Cortex of kidney (tissue), 1 donor: ENCODE measurements at places on chromosomes 16 and 17.

DNA sequence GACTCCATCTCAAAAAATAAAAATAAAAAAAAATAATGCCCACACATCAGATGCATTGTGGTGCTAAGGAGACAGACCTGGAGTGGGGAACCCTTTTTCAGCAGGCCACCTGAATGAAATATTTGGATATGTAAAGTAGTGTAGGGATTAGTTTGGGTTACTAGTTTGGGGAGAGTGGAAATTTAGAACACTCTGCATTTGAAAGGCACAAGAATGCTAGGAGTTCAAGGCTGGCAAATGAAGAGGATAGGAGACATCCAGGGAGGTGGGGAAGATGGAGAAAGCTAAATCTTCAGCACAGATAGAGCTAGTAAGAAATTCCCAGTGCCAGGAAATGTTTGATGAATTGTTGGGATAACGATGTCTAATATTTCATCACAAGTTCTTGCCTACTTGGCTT lies 298.3 kb upstream of the ERCC4 start:
- no peak for DNase-seq

DNA sequence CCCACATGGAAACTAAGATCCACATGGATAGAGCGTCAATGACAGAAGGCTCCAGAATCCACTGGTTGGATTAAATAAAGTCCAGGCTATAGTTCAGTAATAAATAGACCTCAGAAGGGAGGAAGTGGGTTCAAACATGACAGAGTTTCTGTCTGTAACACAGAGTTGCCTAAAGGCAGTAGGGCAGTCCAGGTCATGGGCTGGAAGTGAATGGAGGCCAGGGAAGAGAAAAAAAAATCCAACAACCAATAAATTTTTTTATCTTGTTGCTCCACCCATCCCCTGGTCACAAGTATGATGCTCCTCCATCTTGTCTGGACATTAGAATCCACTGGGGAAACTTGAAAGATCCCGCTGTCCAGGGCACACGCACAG lies 92.4 kb downstream of the RGS9 start:
- no peak for DNase-seq

DNA sequence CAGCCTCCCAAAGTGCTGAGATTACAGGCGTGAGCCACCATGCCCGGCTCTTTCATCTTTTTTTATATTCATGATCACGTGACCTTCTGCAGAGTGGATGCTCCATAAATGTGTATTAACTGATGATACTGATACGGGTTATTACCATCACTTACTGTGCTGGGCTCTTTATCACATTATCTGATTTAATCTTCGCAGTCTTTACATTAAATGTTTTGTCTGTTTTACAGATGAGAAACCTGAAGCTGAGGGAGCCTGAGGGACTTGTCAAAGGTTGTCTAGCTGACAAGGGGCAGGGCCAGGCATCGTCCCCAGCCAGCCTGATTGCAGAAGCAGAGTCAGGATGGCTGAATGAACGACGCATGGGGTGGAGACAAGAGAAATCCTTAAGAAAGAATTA lies 104.4 kb downstream of the NTN1 start:
- no peak for DNase-seq

DNA sequence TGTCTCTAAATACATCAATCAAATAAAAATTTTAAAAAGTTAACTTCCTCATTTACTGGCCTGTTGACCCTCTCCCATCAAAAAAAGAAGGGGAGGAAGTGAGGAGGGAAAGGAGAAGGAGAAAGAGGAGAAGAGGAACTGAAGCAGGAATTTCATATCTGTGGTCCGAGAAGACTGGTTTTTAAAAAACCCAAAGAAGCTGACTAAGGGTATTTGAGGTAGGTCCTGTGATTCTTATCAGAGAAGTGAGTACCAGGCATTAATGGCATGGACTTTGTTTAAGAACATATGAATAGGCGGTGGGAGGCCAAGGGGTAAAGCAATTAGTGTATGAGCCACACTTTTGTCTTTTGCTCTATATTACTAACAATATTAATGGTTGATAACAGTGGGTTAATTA lies 2.0 kb downstream of the SLC46A1 start:
- DNase-seq = no peak

DNA sequence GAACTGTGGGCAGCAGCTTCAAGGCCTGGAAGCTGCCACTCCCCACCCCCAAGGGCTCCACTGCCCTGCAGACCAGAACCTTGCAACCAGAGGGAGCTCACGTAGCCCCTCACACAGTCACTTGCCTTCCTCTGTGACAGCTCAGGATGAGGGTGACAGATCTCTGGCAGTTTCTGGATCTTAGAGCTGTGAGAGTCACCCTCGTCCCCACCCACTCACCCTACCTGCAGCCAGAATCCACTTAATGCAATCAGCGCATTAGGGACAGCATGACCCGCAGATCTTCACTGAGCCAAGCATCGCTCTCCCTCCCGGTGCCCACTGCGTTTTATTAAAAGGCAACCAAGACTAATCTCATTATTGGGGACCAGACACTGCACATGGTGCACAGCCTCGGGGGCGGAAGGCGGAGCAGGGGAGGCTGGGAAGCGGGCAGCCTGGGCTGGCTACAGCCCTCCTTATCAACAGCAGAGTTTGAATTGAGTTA lies 3.5 kb downstream of the CYB561 start:
- no peak for DNase-seq

DNA sequence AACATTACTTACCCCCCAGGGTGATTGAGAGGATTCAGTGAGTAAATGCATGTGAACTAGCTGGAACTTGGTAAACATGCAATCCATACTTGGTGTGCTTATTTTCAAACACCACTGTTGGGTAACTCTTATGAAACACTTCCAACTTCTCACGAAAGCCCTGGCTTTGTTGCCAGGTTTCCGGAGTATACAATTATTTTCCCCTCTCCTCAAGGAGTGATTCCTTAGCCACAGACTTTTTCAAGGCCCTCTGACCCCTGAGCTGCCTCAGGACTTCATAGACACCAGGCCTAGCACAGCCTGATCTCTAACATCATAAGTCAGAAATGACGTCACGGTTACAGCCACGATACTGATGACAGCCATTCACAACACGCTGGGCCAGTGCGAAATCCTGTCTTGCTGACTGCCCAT lies 27.6 kb downstream of the HSD17B2 start:
- DNase-seq = no peak

DNA sequence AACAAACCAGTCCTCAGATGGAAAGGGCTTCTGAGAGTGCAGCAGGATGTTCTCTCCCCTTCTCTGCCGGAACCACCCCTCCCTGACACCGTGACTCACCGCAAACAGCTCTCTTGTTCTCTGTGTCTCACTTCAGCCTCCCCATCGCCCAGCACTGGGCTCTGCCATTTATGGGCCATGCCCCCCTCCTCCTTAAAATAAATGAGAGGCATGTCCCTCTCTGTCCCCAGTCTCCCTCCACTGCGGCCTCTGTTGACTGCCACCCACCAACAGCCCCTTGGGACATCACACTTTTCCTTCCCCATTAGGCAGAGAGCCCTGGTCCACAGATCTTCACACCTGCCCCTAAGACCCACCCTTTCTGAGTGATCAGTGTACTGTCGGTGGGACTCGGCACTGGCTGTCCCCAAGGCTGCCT lies 6.3 kb downstream of the CCDC102A start:
- no peak for DNase-seq

- no peak for DNase-seq
These were observed 40.8 kb downstream of the RNF157 start for GRCh38 chr17:76199469-76199868.

GRCh38 chr17:6435968-6436367 lies 1.0 kb upstream of the AIPL1 start:
- DNase-seq = no peak
